Suprapubic skin (tissue), 4 donors: ENCODE measurements at places on chromosomes 13 and 19.

- DNase-seq = no peak
These were observed 75.7 kb upstream of the KCTD15 start for GRCh38 chr19:33720691-33721682.

DNA sequence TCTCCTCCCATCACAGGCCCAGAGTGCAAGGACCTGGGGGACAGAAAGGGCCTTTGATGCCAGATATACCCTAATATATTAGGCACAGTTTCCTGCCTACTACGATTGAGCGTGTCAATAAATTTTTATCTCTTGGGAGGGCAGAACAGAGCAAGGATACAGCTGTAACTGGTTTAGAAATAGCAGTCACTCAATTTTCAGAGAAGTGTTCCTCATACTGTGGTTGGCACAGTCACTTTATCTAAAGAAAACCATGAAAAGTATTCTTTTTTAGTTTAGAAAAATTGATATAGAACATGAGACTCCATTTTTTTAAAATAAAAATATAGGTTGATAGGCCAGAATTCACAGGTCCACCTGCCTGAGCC, 460 bp upstream of the ZNF155 start:
- DNase-seq = no peak

DNA sequence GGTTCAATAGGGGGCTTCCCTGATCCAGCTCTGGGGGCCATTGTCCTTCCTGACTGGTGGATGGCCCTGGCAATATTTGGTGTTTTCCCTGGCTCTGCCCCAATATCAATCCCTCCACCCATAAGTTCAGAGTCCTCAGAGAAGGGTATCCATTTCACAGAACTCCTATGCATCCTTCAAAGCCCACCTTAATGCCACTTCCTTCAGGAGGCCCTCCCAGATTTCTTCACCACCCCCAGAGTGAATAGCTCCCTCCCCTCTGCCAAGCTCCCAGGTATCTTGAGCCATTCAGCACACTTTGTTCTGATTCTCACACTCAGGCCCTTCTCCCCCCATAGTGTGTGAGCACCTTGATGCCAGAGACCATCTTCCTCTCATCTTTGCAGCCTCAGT, 5.8 kb downstream of the PPP1R14A start:
- DNase-seq = no peak

DNA sequence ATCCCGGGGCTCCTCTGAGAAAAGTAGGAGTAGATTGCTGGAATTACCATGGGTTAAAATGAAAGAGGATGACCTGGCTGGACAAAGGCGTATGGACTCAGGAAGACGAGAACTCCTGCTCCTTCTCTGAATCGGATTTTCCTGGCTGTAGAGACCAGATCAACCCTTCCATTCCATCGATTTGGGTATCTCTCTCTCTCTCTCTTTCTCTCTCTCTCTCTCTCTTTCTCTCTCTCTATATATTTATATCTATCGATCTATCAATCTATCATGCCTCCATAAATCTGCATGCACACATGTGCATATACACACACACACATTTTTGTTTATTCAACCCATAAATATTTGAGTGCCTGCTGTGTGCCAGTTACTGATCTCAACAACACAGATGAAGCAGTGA, 234.9 kb downstream of the LMO7 start:
- DNase-seq = no peak

- DNase-seq = no peak
These were observed 347 bp upstream of the TJP3 start for GRCh38 chr19:3707868-3708206.

DNA sequence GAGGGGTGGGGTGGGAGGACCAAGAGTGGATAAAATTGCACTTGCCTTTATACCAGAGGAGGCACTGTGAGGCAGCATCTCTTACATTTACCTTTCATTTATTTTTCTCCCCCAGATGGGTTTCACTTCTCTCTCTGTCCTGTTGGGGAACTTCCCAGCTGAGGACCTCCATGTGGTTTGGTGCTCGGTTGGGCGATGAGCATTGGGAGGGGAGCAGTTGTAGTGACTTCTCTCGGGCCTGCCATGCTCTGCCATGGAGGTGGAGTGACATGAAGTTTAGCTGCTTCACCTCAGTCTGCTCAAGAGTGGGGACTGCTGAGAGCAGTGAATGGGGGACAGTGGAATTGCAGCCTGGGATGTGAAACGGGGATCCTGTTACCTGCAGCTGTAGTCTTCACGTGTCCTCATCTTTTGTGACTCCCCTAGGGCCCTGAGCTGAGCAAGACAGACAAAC, 23.1 kb upstream of the CXCL17 start:
- no peak for DNase-seq

GRCh38 chr13:39130301-39130700, 92.0 kb downstream of the NHLRC3 start:
- DNase-seq = no peak

- DNase-seq = no peak
These were observed 8.5 kb upstream of the TPT1 start for GRCh38 chr13:45349438-45349837.

- DNase-seq = no peak
These were observed 190.0 kb upstream of the IRS2 start for GRCh38 chr13:109976206-109976997.

DNA sequence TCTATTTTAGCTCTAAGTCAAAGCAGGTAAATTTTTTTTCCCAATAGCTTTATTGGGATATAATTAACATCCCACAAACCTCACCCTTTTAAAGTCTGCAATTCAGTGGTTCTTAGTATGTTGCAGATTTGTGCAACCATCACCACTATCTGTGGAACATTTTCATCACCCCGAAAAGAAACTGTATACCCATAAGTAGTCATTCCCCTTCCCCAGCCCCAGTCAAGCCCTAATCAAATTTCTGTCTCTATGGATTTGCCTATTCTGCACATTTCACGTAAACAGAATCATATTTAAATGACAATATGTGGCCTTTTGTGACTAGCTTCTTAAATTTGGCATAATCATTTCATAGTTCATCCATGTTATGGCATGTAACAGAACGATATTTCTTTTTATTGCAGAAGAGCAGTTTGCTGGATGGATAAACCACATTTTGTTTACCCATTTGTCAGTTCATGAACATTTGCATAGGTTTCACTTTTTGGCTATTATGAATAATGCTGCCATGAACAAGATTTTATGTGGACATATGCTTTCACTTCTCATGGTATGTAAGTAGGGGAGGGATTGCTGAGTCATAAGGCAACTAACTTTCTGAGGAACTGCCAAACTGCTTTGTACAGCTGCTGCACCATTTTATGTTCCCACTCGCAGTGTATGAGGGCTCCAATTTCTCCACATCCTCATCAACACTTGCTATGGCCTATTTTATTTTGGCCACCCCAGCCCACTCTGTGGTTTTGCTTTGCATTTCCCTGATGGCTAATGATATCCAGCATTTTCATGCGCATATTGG, 10.9 kb downstream of the SLC46A3 start:
- no peak for DNase-seq

DNA sequence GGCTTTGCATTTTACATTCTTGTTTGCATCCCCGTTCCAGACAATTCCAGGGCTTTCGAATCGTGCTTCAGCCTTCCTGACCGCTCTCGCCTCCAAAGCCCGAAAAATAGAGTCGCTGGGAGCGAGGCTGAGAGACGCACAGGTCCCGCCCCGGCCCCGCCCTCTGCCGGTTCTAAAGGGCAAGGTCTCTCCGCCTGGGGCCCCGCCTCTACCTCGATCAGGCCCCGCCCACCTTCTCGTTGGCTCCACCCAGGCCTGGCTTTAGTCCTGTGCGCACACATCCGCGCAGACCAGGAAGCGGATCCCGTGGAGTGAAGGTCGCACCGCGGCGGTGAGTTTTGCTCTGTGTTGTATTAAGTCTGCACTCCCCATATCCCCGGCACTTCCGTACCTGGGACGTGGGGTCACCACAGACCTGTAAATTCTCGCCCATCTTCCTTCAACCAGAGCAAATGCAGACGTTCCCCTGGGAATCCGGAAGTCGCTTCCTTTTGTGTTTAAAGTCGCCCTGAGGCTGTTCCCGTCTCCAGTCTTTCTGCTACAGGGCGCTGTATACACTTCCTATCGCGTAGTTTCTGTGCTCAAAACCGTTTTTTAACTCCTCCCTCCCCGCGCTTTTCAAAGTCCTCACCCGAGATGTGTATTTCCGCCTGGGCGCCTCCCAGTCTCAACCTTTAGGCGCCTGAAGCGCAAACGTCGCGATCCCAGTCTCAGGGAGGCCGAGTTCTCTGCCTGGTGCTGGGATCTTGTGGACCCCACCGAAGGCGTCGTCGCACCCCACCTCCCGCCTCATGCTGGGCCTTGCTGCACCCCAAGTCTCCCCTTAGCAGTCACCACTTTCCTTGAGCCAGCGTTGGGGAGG, at the start of gene ZNF701:
Gene ZNF701 (plus strand): TSS at position 288 of the 862 bp plus-strand sequence. CDS start 3,861 bp downstream, outside the sequence.
- DNase-seq = peak; percentile 97

- DNase-seq = no peak
These were observed 14.2 kb downstream of the ZIC2 start for GRCh38 chr13:99995589-99996380.

- no peak for DNase-seq
These were observed 7.3 kb downstream of the CD209 start for GRCh38 chr19:7739801-7740681.

- DNase-seq = no peak
These were observed 51.3 kb upstream of the MCF2L start for GRCh38 chr13:112917737-112918136.

GRCh38 chr13:59472134-59472533, 691.6 kb downstream of the DIAPH3 start:
- DNase-seq = no peak

- no peak for DNase-seq
These were observed 27.2 kb downstream of the RCBTB2 start for GRCh38 chr13:48505597-48506091.

- peak; percentile 100 for DNase-seq
These were observed at the start of gene PPP2R1A for GRCh38 chr19:52189735-52190486. Gene PPP2R1A, plus strand, starts transcription at chr19:52190052. Its CDS starts 45 bp downstream, at chr19:52190097.

GRCh38 chr19:7865262-7865911, 8.8 kb downstream of the PRR36 start:
- no peak for DNase-seq

- no peak for DNase-seq
These were observed 37.3 kb downstream of the TNFSF13B start for GRCh38 chr13:108306860-108307259.

GRCh38 chr13:27619728-27620376, 477 bp downstream of the LNX2 start:
- peak; percentile 83 for DNase-seq

DNA sequence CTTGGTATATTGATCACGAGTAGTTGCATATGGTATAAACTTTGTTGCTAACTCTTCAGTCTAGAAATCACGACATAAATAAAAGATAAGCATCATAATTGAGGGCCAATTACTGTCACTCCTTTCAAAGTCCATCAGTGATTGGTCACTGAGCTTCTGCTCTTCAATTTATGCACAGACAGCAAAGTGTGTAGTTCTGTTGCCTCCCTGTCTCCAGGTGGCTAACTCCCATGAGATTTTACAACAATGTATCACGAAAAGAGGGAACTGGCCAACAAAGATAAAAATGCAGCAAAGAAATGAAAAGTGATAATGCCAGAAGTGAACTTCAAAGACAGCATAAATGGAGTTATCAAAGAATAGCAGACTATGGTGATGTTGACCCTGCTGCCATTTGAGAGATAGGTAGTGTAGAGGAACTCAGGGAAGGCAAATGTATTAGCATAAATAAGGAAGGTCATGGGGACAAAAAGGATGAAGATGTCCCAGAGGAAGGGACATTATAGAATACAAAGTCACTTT, 12.7 kb upstream of the TNFSF14 start:
- DNase-seq = no peak
